Fibroblast of upper back skin (primary cell): ENCODE measurements at places on chromosomes 6 and 20.
A peak's percentile ranks its signal among the peaks of the same experiment; 100 is the strongest.

DNA sequence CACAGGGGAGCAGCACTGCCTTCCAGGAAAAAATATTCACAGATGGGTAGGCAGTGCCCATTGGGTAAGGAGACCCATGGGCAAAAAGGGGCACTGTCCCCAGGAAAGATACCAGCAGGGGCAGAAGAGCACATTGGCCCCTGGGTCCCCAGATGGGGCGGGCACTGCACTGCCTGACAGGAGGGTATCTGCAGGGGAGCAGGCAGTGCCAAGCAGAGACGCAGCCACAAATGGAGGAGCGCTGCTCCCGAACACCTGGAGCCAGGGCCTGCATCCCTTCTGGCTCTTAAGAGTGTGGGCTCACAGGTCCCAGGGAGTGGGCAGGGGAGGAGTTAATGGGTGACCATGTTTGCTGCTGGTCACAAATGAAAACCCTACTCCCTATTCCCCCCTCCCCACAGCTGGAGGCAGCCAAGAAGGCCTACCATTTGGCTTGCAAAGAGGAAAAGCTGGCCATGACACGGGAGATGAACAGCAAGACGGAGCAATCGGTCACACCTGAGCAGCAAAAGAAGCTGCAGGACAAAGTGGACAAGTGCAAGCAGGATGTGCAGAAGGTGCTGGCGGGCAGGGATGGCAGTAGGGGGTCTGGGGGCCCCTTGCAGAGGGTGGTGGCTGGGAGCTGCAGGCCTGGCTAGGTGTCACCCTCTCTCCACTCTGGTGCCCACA, 27.0 kb downstream of the SPDEF start:
- no peak for DNase-seq

DNA sequence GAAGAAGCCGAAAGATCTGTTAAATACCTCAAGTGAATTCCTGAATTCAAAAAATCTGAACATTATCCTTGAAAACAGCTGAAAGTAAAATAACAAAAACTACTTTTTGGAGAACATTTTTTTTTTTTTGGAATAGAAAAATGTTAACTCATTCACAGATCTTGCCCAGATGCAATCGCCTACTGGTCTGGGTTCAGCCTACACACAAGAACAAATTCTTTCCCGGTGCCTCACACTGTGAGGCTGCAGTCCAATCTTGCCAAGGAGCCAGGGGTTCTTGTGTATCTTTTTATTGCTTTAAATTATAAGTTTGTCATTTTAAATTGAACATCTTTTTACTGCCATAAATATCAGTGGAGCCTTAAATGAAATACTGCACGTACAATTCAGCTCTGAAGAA, 41.2 kb upstream of the TMEM200A start:
- peak; percentile 79 for DNase-seq

GRCh38 chr20:39799366-39799965, 837.3 kb downstream of the DHX35 start:
- DNase-seq, result no peak

- DNase-seq, result no peak
Observed at GRCh38 chr20:51565298-51566144, 23.0 kb upstream of the NFATC2 start.

DNA sequence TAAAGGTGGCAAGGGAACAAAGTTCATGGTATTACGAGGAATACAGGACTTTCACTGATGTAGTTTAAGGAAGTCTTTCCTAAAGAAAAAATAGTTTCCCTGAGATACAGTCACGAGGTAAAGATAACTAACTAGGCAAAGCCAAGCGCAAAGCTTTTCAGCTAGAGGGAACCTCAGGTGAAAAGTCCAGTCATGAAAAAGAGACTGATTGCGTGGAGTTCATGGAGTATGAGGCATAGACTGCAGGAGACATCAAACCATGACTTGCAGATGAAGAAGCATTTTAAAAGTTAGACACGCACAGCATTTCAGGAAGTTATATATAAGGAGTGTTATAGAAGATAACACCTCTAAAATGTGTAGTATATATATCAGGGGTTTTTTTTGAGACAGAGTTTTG, 205.6 kb upstream of the ZNF184 start:
- no peak for DNase-seq

GRCh38 chr6:13097454-13097853, 230.9 kb downstream of the TBC1D7 start:
- no peak for DNase-seq

GRCh38 chr6:101799531-101799930, 406.0 kb downstream of the GRIK2 start:
- DNase-seq, result no peak

DNA sequence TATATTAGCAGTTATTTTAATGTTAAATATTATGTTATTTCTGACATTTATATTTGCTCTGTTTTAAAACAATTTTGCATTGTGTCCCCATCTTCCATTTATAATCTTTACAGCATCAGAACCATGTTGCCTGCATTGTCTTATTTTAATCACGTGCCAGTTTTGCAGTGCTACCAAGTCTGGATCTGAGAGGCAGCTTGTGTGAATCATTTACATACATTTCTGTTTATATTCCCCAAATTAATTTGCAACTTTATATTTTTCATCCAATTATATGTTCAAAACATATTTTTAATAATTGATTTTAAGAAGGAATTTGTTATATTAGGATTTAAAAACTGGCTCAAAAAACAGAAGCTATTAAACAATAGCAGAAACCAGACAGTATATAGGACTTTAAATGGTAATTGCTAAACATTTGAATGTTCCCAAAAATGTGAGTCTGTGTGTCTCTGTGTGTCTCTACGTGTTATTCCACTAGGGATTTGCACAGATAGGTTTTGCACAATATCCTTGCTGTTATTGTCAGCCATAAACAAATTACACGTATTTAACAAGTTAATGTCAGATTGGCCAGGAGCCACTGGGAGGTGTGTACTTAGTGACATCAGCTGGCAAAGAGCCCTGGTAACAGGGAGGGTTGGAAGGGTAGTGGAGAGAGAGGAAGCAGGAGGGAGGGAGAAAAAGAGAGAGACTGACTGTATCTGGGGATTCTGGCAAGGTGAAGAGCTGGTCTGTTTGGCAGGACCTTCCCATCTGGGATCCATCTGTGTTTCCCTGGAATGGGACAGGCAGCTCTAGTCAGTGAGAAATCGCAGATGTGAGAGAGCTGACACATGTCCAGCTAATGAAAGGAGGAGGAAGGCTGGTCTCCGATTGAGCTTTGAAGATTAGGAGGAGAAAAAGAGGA, 72.1 kb downstream of the CBFA2T2 start:
- peak; percentile 94 for DNase-seq

- DNase-seq, result no peak
Observed at GRCh38 chr6:118804091-118804490, 89.9 kb upstream of the ASF1A start.

GRCh38 chr6:112342511-112342910, 4.6 kb upstream of the RFPL4B start:
- DNase-seq, result no peak

- no peak for DNase-seq
Observed at GRCh38 chr6:128007658-128008057, 106.8 kb upstream of the THEMIS start.

DNA sequence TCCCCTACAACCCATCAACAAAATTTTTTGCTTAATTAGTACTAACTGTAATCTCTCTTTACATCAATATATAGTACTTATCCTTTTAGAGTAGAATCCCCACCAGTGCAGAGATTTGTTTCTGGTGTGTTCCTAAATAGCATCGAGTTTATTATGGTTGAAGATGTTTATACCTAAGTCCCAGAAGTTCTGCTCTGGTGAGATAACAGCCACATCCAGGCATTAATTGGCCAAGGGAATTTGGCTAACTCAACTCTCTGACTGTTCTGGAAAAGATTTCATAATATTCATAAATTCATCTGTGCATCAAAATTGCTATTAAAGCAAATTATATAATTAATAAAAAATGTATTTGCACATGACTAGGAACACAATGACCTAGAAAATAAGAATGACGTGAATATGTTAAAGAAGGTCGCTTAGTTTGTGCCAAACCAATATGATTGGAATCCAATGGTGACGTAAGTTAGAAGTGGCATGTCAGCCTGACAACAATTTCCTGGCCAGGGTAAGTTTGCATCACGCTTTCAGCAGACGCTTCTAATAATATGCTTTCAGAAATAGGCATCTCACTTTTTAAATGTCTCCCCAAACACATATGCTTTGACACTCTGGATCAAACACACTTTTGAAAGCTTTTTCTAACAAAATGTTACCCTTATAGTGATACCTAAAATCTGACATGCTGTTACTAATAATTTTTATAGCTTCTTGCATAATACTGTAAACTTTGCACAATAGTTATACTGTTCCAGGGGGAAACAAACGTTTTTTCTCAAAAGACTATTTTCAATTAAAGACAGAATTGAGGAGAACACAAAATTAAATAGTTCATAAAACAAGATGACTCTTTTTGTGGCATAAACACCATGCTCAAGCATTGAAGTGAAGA, 236.7 kb downstream of the TENT5A start:
- peak; percentile 56 for DNase-seq

DNA sequence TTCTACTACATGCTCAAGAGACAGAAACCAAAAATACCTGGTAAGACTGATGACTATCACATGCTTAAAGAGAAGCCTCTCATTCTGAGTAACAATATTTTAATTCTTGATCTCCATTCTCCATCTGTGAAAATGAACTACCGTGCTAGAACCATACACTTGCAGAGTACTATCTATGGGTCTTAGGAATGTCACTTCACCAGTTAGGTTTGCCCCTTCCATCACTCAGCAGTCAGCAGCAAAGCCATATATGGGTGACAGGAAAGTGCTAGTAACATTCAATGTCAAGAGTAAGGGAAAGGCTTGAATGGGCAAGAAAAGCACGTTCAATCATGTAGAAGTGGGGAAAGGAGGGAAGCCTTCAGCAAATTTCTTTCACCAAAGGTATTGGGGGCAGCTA, 2.3 kb downstream of the DNAAF9 start:
- DNase-seq, result no peak

DNA sequence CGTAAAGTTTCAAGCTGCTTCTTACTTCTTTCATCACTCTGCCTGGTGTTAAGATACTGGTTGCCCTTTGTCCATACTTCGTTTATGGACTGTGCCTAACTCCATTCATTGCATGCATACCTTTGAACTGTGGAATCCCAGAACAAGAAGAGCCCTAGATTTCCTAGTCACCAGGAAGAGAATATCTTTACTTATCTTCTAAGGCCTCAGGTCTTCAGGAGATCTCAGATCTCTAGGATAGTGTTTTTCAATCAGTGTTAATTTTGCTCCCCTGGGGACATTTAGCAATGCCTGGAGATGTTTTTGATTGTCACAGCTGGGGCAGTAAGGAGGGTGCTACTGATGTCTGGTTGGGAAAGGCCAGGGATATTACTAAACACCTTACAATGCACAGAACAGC, 35.5 kb upstream of the GJA1 start:
- no peak for DNase-seq

DNA sequence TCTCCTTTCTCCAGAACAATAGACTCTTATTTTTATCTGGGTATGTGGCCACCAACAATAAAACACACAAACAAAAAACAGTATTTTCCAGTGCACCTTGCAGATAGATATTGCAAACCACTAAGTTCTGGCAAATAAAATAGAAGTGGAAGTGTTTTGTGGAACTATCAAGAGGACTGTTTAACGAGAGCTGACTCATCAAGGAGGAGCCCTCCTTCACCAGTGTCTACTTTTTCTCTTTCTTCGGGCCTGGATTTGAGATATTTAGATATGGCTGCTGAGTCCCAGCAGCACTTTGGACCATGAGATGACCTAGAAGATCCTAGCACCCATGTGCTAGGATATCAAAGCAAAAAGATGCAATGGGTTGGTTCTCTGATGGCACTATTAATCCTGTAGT, 154.7 kb downstream of the AIG1 start:
- no peak for DNase-seq

- DNase-seq, result peak; percentile 48
Observed at GRCh38 chr6:113927001-113927400, 43.9 kb downstream of the HDAC2 start.

- no peak for DNase-seq
Observed at GRCh38 chr6:156886409-156886808, 109.2 kb downstream of the ARID1B start.

- no peak for DNase-seq
Observed at GRCh38 chr6:138031417-138031816, 75.8 kb downstream of the PERP start.

DNA sequence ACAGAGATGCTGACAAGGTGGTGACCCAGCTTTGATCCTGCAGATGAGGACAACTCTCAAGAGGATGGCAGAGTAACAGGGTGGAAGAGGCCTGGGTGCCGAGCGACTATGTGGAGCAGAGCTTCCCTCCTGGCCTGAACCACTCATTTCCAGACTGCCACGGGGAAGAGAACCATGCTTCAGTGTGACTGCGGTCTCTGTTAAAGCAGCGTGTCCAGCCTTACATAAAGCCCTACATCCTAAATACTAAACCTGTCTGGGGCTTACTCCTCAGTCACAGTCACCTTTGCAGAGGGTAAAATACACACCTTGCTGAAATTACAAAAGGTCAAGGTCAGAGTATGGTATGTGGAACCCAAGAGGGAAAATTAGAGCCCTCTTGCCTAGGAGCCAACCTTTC, 312.9 kb downstream of the CDC5L start:
- DNase-seq, result no peak

GRCh38 chr6:11869672-11870340, 91.2 kb upstream of the ADTRP start:
- DNase-seq, result peak; percentile 92

GRCh38 chr6:144660561-144661115, 375.5 kb downstream of the UTRN start:
- no peak for DNase-seq

- peak; percentile 50 for DNase-seq
Observed at GRCh38 chr6:31122791-31123706, 2.8 kb upstream of the CDSN start.

DNA sequence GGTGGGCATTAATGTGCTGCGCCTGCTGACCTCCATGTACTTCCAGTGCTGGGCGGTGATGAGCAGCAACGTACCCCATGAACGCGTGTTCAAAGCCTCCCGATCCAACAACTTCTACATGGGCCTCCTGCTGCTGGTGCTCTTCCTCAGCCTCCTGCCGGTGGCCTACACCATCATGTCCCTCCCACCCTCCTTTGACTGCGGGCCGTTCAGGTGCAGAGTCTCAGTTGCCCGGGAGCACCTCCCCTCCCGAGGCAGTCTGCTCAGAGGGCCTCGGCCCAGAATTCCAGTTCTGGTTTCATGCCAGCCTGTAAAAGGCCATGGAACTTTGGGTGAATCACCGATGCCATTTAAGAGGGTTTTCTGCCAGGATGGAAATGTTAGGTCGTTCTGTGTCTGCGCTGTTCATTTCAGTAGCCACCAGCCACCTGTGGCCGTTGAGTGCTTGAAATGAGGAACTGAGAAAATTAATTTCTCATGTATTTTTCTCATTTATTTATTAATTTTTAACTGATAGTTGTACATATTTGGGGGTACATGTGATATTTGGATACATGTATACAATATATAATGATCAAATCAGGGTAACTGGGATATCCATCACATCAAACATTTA, 35.2 kb upstream of the NOP56 start:
- no peak for DNase-seq
